ENCODE measurements at places on chromosomes 4 and X.

- DNase-seq = no peak
Observed at GRCh38 chr4:123866796-123867195, 470.2 kb downstream of the SPRY1 start.

- DNase-seq = no peak
Observed at GRCh38 chrX:74230094-74230493, 73.9 kb upstream of the ZCCHC13 start.

- DNase-seq = no peak
Observed at GRCh38 chr4:40515037-40515397, 114.6 kb downstream of the RBM47 start.

- no peak for DNase-seq
Observed at GRCh38 chr4:19425146-19425545, 826.6 kb upstream of the SLIT2 start.

DNA sequence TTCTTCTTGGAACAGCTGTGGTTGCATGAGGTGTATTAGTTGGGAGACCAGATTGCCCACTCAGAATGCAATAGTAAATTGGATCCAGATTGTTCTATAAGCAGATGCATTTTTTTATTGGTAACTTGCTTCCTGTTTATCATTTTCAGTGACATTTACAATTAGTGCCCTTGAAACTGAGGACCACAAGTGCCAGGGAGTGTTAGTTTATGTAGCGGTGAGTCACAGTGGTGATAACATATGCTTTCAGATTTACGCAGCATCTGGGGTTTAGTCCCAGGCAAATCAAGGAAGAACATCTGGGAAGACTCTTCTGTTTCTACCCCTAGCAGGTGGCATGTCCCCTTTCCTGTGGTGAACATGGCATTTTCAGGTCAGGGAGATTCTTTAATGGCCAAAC lies 24.1 kb downstream of the FRMPD4 start:
- no peak for DNase-seq

GRCh38 chr4:115323106-115323707 lies 209.8 kb upstream of the NDST4 start:
- no peak for DNase-seq

DNA sequence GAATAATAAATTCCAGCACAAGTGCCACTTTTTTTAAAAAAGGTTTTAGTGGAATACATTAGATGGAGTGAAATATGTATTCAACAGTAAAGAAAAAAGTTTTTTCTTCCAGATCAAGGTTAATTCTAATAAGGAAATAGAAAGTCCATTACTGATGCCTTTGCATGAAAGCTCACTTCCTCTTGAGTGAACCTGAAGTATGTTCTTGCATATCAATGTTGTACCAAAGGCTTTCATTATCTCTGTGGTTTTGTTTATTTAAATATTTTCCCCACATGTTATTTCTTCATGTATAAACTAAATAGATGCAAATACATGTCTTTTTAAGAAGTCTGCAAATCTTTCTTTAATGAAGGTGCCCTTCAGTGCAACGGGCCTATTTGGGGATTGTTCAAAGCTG lies 307.9 kb downstream of the C4orf33 start:
- no peak for DNase-seq

DNA sequence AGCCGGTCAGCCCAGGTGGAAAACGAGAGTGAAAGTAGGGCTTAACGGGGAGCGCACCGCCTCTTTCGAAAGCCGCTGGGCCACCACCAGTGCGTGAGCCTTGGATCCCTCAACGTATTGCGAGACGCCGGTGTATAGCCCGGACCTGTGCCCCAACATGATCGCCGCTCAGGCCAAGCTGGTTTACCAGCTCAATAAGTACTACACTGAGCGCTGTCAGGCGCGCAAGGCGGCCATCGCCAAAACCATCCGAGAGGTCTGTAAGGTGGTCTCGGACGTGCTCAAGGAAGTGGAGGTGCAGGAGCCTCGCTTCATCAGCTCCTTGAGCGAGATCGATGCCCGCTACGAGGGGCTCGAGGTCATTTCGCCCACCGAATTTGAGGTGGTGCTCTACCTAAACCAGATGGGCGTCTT lies 929 bp downstream of the MAB21L2 start:
- DNase-seq = no peak

DNA sequence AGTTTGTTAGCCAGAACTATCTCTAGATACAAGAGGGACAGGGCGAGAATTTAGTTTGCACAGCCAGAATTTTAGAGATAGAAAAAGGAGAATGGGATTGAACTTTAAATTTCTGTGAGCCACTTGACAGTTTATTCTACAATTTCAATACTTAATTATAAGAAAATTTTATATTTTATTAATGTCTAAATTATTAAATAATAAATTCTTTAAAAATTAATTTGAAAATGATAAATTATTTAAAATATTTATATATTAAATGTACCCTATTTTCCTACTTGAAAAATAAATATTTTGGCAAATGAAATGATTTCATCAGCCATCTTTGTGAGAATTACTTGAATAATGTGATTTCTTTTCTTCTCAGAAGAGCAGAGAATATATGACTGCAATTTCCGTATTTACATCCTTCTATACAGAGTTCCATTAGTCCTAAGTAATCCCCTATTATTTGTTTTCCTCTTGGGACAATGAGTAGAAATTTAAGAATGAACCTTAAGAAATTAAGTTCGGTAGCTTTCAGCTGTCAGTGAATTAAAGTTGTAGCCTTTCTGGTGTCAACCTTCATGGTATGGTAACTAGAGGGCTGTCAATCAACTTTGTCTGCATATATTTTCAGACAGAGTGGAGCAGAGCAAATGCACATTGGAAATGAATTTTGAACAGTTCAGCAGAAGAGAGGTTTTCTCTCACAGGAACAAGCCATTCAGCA lies 763.9 kb downstream of the PCDH18 start:
- no peak for DNase-seq
